ENCODE measurements at places on chromosomes 7 and 10.
A peak's percentile ranks its signal among the peaks of the same experiment; 100 is the strongest.

- DNase-seq, result no peak
These were observed 113.1 kb upstream of the VSTM2A start for GRCh38 chr7:54429111-54429510.

GRCh38 chr7:117871401-117871777 lies 1.9 kb downstream of the CTTNBP2 start:
- DNase-seq, result no peak

GRCh38 chr10:79331709-79332108 lies 15.6 kb upstream of the PPIF start:
- DNase-seq, result peak; percentile 93

GRCh38 chr7:105680505-105681187 lies 99.4 kb upstream of the EFCAB10 start:
- DNase-seq, result no peak

- DNase-seq, result no peak
These were observed 14.2 kb downstream of the NCOA4 start for GRCh38 chr10:46016190-46016589.

DNA sequence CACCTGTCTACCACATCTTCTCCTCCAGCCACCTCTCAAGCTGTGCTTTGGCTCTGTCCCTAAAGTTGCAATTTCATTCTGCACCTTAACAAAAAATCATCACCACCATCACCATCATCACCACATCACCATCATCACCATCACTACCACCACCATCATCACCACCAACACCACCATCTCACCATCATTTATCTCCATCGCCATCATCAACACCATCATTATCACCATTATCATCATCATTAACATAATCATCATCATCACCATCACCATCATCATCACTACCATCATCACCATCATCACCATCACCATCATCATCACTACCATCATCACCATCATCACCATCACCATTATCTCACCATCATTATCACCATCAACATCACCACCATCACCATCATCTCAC lies 245.4 kb downstream of the GRID1 start:
- DNase-seq, result no peak

GRCh38 chr7:123746931-123747488 lies 1.8 kb downstream of the WASL start:
- no peak for DNase-seq

- no peak for DNase-seq
These were observed 195.3 kb upstream of the AHR start for GRCh38 chr7:17103170-17103569.

- no peak for DNase-seq
These were observed 185.3 kb downstream of the WDR11 start for GRCh38 chr10:121036431-121036830.

DNA sequence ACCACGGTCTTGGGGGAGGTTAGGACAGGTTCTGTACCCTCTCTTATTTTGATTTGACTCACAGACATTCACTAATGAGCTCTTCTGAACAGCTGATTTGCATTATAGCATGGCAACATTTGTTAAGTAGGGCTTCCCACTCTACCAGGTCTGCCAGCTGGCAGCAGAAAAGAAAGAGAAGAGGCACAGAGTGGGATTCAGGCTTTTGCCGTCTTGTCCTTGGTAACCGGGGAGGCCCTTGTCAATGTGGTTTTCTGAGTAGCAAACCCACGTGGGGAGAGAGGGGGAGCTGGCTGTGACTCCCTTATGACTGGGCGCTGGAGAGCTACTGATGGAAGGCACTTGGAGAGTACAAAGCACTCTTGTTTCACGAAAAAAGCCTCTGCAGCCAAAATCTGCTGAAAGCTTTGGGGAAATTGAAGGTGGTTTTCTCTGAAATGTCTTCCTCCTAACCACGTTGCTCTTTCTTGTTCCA lies 355.3 kb upstream of the GALNT17 start:
- DNase-seq, result peak; percentile 58

DNA sequence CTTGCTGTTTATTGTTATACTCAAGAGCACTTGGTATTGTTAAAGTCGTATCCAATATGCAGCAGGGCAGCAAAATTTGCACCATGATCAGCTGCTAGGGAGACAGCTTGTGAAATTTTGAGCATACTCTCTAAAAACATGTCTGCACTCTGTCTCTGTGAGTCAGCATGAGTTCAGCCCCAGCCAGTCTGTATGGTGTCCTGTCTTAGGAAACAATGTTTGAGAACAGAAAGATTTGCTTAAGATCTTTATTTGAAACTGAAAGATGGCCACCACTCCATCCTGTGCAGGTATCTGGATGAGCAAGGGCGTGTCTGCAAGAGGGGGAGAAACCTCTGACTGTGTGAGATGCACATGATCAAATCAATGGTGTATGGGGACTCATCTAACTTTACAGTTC lies 97.1 kb downstream of the GNAI1 start:
- peak; percentile 18 for DNase-seq

DNA sequence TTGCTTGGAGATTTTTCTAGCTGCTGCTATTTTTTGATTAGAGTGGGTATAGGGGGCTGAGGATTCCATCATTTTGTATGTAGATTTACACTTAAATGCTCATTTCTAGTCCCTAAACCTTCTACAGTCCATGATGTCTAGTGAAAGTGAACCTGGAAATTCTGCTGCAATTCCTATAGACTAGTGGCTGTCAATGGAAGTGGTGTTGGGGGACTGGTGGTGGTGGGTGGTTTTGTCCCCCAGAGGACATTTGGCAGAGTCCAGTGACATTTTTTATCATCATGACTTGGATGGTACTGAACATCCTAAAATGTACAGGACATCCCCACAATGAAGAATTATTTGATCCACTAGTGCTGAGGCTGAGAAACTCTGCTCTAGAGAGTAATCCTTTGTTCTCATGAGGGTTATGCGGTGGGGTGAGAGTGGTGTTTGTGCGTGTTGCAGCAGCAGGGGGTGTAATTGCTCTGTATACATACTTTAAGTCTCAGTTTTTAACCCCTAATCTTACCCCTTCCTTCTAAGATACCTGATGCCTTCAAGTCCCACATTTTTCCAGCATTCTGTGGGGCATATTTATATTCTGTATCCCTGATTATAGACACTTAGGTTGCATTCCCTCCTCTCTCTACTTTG lies 35.0 kb downstream of the KIF11 start:
- no peak for DNase-seq

DNA sequence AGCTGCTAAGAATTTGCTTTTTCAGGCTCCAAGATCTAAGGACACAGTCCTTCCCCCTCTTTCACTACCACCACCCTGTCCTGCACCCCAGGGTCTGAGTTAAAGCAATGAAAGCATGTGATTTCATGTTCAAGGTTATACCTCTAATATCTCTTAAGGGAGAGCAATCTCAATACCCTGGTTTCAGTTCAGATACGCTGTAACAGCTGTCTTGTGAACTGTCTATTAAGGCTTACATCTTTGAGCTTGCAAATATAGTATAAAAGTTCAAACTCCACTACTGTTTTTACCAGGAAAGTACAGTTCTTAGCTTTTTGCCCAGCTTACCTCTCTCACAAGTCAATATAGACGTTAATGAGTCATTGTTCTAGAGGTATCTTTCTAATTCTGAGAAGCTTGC lies 2.6 kb downstream of the CPVL start:
- no peak for DNase-seq

DNA sequence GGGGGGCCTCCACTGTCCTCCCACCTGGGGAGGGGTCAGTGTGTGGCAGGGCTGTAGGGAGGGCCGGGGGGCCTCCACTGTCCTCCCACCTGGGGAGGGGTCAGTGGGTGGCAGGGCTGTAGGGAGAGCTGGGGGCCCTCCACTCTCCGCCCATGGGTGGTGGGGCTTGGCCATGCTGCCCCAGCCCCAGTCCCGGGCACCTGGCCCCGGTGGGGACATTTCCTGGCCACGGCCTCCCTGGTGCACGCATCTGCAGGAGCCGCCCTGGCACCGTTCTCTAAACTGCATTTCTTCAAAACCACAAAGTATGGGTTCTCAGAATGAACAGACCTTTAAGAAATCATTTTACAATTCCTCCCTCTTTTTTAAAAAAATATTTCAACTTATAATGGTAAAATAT lies 89.3 kb upstream of the PDGFA start:
- peak; percentile 53 for DNase-seq

DNA sequence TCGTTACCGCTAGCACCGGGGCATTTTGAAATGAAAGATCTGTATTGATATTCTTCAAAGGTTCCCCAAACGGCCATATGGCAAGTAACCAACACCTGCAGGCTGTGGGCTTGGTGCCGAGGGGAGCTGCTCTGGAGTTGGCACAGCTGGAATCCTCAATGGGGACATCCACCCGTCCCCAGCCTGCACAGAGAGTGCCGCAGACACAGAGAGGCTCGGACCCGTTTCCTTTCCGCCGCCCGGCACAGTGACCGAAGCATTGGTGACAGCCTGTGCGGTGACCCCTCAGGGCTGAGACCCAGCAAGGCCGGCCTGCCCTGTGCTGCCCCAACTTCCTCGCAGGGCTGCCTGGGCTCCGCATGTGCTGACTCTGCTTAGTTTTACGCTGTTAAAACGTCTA lies 4.5 kb downstream of the CFAP46 start:
- DNase-seq, result no peak

GRCh38 chr10:132538031-132538789 lies 623 bp downstream of the INPP5A start:
- peak; percentile 32 for DNase-seq

DNA sequence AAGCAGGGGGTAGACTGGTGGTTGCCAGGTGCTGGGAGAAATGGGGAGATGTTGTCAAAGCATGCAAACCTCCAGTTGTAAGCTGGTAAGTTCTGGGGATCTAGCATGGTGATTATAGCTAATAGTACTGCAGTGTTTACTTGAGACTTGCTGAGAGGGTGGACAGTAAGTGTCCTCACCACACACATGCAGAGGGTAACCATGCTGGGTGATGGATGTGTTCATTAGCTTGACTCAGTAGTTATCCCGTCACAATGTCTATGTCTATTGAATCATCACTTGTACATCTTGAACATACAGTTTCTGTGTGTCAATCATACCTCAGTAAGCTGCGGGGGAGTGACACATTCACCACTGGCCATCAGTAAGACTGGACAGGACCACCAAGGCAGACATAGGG lies 42.1 kb downstream of the GSDME start:
- no peak for DNase-seq

- DNase-seq, result peak; percentile 73
These were observed 79.0 kb upstream of the TMEM168 start for GRCh38 chr7:112869111-112869774.

GRCh38 chr10:89706011-89706410 lies 4.6 kb downstream of the KIF20B start:
- no peak for DNase-seq

DNA sequence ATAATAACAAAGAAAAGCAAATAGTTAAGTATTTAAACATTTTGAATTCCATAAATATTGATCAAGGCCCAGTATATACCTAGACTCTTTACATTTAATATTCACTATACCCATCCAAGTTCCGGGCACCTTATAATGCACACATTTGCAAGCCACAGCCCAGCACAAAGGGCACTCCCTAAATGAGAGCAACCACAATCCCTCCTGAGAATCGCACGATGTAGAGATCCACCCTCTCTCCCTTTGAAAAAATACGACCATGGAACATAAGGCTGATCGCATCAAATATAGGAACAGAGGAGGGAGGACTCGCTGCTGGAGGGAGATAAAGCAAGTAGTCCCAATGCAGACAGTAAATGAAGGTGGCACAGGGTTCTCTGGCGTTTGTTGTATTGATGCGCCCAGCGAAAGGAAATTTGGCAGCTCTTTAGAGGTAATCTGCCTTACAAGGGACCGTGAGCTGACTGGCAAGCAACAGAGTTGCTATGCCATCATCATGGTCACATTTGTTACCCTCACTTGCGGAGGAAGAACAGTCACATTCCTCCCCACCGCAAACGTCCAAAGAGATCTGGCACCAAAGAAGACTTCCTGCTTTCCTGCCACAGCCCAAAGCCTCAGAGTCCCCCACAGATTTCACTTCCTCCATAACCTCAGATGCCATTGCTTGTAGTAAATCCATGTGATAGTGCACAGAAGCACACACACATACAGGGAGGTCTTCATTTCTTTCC lies 16.1 kb upstream of the TAS2R40 start:
- peak; percentile 37 for DNase-seq

- no peak for DNase-seq
These were observed 47.7 kb downstream of the PAX2 start for GRCh38 chr10:100793055-100793454.

DNA sequence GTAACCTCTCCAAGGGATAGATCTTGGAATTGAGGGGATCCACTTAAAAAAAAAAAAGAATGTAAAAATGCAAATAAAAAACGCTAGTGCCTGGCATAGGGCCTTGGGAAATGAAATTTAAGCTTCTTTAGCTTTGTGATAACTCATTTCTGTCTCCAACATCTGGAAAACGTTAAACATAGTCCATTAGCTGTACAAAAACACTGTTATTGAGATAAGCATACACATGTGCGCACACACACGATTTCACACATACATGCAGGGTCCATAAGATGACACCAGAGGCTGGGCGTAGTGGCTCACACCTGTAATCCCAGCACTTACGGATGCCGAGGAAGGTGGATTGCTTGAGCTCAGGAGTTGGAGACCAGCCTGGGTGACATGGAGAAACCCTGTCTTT lies 13.7 kb upstream of the CUL2 start:
- no peak for DNase-seq

DNA sequence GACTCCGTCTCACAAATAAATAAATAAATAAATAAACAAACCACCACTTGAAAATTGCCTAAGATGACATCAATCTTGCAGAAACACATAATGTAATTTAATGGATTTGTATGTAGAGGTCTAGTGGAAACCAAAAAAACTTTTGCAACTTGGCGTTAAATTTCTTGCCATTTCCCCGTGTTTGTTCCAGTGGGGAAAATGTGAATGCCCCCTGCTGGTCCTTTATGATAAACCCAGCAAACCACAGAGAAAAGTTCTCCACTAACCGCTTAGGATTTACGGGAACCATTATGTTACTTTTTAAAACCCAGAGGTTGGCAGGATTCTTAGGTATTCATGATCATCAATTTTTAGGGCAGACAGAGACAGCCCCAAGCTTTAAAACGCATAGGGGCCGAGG lies 32.5 kb downstream of the LAMB4 start:
- no peak for DNase-seq

GRCh38 chr7:27359181-27360125 lies 116.9 kb downstream of the EVX1 start:
- DNase-seq, result no peak

- DNase-seq, result no peak
These were observed 12.5 kb downstream of the PSAP start for GRCh38 chr10:71838264-71839211.

DNA sequence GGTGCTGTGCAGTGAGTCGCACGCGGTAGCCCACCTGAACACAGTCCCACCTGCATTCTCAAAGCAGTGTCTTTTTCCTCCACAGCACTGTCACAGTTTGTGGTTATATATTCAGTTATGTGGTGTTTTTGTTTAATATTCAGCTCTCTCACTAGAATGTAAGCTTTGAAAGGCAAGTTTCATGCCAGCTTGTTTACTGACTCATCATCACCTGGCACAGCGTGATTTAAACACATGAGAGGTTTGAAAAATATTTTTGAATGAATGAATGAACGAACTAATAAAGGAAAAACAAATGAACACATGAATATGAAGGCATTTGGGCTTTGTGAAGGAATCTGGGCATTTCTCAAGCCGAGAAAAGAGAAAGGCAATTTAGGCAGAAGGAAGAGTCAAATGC lies 51.9 kb upstream of the TM9SF3 start:
- no peak for DNase-seq

Data from activated CD4-positive, alpha-beta T cell treated with anti-CD3 and anti-CD28 coated beads for 36 hours (primary cell).